Stimulated activated CD4-positive, alpha-beta T cell treated with anti-CD3 and anti-CD28 coated beads, Interleukin-4, amount 100 ng/mL, for 1 hour (primary cell): ENCODE measurements at places on chromosomes 16 and 17.

GRCh38 chr17:354651-355556, 2.3 kb upstream of the RPH3AL start:
- no peak for DNase-seq

DNA sequence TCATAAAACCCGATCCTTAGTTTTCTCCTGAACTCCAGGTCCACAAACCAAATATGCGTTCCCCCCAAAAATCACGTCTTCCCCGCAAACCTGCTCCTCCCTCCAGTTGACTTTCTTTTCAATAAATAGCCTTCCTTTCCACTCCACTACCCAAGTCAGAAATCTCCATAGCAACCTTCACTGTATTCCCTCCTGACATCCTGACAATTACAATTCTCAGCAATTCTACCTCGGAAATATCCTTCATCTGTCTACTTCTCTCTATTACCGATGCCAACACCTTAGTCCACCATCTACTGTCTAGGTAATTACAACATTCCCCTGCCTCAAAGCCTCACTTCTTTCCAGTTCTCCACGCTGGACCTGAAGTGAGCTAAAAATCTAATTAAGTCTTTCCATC, 50.7 kb downstream of the SMURF2 start:
- DNase-seq, result no peak

- no peak for DNase-seq
Observed at GRCh38 chr16:2952679-2953078, 11.4 kb upstream of the KREMEN2 start.

DNA sequence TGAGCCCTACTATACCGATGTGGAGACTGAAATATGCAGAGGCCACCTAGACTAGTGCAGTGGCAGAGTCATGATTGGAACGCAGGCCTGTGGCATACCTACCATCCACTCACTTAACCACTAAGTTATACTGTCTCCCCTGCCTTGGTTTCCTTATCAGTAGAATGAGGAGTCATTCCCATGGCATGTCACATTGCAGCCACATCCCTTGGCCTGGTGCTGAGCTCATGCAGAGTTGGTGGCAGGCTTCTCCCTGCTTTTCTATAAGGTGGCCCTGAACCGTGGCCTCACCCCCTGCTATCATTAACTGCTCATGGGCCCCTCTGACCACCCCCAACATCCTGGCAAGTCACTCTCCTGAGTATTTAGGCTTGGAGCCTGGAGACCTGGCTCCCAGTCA, 212.5 kb downstream of the KATNIP start:
- no peak for DNase-seq

DNA sequence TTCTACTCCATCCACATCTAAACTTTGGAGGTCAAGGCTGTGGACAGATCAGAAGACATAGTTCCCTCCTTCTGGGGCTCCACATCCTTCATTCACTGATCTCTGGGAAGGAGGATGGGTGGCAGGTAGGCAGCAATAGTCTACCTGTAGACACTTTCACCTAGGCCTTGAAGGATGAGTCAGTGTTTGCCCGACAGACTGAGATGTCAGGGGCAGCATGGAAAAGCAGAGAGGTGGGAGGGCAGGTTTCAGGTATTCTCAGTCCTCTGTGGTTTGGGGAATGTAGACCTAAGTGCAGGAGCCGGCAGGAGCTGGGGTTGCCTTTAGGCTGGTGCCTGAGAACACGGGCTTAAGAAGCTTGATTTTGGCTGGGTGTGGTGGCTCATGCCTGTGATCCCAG, 171.9 kb upstream of the ZNF267 start:
- DNase-seq, result no peak

DNA sequence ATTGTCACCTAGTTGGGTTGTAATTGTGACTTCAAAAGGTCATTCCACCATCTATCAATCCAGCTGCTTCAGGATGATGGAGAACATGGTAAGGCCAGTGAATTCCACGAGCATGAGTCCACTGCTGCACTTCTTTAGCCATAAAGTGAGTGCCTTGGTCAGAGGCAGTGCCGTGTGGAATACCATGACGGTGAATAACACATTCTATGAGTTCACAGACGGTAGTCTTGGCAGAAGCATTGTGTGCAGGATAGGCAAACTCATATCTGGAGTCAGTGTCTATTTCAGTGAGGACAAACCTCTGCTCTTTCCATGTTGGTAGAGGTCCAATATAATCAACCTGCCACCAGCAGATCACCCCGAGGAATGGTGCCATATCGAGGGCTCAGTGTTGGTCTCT, 650.9 kb downstream of the KCNJ2 start:
- no peak for DNase-seq

- no peak for DNase-seq
Observed at GRCh38 chr17:31525801-31526549, 134.5 kb downstream of the RAB11FIP4 start.

GRCh38 chr17:46892192-46892703, 30.7 kb upstream of the GOSR2 start:
- no peak for DNase-seq

GRCh38 chr16:5215901-5216300, 118.3 kb upstream of the EEF2KMT start:
- no peak for DNase-seq
